ENCODE measurements at places on chromosomes 4 and X.
A peak's percentile ranks its signal among the peaks of the same experiment; 100 is the strongest.

DNA sequence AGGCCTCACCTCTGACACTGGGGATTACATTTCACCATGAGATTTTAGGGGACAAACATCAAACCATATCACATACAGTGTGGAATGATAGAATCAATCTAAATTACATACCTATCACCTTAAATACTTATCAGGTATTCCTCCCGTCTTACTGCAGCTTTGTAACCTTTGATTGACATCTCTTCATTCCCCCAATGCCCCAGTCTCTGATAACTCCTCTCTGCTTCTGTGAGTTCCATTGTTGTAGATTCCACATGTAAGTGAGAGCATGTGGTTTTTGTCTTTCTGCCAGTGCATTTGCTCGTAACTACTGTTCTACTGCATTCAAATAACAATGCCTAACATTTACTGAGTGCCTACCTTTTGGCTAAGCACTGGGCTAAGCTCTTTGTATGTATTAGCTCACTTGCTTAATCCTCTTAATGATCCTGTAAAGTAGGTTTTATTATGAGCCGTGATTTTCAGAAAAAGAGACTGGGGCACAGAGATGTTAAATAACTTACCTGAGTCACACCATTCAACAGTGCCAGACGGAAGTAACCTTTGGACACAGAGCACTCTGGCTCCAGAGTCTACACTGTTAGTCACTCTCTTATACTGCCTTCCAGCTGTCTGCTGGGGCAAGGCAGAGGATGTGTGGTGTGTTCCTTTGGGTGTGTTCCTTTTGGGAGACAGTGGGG, 63.7 kb upstream of the ESX1 start:
- DNase-seq: no peak

DNA sequence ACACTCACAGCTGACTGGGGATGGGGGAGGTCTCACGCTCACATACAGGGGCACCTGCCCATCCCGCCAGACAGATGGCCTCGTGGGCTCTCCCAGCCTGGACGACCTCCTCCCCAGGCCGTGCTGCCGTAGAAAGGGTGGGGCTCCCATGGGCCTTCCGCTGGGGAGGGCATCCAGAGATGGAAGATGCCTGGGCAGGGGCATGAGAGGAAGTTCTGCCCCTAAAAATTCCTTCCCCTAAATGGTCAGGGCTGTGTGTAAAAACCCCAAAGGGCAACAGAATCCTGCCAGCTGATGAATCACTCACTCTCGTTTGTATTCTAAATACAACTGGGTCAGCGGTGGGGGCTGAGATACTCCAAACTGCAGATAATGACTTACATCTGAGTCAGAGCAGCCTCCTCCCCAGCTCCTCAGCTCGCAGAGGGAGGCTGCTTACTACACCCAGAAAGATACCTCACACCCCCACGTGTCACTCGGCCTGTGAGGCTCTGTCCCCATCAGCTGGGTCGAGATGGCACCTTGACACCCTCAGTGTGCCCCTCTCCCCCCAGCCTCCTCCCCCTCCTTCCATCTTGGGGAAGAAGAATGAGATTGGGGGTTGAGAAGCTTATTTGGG, 10.1 kb downstream of the WDR1 start:
- DNase-seq: peak; percentile 90

GRCh38 chr4:128853741-128854140, 44.2 kb downstream of the JADE1 start:
- no peak for DNase-seq

GRCh38 chr4:98749206-98749605, 90.8 kb upstream of the TSPAN5 start:
- no peak for DNase-seq

GRCh38 chrX:107504006-107504405, 54.6 kb downstream of the FRMPD3 start:
- DNase-seq: no peak

DNA sequence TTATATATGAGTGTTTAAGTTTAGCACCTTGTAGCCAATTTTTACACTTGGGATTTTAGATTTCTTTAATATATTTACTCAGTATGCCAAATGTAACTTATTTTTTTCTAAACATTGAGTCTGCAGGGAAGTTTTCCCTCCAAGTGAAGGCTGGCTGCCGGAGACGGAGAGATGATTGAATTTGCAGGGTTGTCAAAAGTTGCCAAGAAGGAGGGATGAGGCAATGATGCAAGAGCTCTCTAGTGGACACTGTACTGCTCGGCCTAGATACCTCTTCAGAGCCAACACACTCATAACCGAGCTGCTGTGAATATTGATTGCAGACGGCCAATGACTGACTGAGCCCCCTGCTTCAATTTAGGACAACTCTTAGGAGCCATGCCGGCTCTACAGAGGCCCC, 318.6 kb upstream of the CASK start:
- no peak for DNase-seq

GRCh38 chr4:112214390-112215264, 17.0 kb upstream of the AP1AR start:
- no peak for DNase-seq

DNA sequence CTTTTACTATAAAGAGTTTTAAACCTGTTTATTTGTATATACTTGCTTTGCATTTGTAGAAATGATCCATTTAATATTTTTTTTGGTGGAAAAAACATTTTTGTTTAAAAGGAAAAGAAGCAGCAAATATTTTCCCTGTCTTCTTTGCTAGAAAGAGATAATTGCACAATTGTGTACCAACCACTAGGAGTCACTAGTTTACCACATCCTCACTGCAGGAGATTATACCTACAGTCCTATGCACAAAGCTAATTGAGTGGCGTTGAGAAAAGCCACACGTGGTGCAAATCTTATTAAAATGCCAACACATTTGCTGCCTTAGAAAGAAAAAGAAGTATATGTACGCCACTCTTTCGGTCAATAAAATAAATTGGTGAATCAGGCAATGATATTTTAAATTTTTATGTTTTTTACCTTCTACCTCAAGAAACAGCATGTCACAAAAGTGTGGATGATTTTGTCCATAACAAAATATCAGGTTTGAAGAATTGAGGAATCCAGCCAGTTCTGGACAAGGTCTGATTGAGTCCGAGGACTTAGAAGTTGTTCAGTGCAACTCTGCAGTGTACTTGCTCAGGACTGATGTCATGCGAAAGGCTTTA, 102.9 kb downstream of the GRXCR1 start:
- DNase-seq: peak; percentile 29

DNA sequence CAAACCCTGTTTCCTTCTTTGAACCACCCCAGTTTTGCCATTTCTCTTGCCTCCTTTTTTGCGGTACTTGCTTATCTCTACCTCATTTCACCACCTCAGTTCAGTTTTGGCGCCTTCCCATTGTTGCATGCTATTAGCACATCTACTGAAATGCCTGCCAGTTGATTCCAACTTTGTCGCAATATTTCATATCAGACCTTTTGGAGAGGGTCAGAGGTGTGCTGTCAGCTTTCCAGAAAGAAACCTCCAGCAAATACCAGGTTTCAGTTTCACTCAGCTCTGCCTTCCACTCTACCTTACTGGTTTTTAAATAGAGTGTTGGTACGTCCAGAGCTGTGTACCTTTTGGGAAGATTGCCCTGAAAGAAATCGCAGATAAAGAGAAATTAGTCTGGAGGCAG, 91.9 kb upstream of the CPEB2 start:
- DNase-seq: no peak

DNA sequence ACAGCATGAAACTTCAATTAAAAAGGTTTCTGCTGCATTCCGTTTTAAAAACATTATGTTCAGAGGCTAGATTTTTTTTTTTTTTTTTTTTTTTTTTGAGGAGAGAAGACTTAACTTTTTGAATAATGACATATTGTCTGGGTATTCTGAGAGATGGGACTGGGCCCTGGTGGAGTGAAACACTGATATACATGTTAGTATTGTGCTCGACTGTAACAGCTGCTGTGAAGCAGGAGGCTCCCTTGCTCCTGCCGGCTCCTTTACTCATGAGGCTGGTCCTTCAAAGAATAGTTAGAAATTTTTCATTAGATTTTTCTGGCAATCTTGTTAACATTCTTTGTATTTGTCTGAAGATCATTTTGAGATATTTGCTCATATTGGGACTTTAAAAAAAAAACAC, 73.3 kb downstream of the TMEM131L start:
- DNase-seq: no peak

- no peak for DNase-seq
These were observed 208.6 kb upstream of the TECRL start for GRCh38 chr4:64617800-64618199.

DNA sequence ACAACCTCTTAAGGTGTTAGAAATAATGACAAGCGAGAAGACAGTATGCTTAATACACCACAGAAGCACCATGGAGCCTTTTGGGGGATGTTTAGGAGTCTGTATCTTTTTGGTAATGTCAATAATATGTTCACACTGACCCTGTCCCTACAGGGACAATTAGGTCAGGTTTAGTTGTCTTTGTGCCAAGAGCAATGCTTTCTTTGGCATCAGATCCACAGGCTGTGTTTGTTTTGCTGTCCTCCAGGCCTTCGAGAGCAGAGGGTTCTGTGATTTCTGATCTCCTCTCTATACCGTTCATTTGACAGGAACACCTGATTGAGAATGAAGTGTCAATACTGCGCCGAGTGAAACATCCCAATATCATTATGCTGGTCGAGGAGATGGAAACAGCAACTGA, 153.8 kb downstream of the DCLK2 start:
- no peak for DNase-seq

DNA sequence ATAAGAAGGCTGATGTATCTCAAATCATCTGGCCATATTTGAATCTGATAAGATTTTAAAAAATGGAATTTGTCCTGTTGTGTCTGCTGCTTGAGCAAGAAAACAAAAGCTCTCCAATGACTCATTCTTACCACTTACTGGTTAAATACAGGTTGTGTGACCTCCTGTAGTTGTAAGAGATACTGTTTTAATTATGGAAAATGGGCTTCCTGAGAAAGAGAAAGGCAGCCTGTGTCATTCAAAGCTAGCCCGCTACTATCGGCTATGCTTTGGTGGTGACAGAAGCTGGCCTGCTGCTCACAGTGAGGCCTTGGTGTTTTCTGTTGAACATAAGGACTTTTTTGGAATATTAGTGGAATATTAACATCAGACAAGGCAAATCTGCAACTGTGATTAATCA, 1722.1 kb upstream of the PCDH10 start:
- DNase-seq: no peak

- no peak for DNase-seq
These were observed 193.8 kb upstream of the RBPJ start for GRCh38 chr4:26126994-26127393.

DNA sequence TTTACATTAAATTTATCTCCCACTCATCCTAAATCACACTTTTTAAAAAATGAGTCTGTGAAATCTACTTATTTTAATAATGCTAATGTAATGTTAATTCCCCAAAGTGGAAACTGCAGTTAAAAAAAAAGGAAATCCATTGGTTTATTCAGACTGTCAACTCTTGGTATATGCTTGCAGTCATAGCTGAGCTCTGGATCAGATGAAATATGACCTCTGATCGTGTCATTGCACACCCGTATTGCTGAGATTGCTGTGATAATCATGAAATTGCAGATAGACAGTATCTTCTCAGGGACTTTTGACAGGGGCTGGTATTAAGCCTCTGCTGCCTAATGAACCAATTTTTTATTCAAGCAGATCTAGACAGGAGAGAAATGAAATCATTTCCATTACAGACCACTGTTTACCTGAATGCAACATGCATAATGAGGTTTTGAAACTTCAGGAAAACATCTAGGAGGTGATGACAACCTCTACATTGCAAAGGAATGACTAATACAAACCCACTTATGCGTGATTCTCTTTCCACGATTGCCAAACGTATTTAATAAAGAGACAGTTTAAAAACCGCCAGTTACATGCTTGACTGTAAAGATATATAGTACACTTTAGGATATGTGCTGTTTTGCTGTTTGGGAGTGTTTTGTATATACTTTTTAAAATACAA, 138.3 kb upstream of the PUDP start:
- no peak for DNase-seq

- peak; percentile 37 for DNase-seq
These were observed 45.7 kb upstream of the INTU start for GRCh38 chr4:127586922-127587571.

DNA sequence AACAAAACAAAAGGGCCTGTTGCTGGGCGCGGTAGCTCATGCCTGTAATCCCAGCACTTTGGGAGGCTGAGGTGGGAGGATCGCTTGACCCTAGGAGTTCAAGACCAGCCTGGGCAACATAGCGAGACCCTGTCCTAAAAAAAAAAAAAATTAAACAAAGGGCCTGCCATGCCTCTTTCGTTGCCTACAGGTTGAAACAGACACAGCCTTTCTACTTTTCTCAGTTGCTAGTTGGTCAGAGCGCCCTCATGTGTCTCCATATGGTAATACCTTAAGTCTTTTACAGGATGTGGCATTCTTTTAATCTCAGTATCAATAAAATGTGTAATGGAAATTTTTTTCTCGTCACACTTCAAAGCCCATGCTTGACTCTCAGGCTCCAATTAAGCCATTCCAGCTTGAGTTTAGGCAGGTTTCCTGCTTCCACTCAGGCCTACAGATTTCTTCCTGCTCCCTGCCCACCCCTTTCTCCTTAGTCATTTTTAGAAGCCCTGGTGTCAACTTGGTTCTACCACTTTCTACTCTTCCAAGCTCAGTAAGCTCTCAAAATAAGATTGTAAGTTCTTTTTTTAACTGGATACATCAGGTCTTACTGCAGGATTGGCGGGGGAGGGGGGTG, 4.6 kb upstream of the SOWAHD start:
- DNase-seq: peak; percentile 79

DNA sequence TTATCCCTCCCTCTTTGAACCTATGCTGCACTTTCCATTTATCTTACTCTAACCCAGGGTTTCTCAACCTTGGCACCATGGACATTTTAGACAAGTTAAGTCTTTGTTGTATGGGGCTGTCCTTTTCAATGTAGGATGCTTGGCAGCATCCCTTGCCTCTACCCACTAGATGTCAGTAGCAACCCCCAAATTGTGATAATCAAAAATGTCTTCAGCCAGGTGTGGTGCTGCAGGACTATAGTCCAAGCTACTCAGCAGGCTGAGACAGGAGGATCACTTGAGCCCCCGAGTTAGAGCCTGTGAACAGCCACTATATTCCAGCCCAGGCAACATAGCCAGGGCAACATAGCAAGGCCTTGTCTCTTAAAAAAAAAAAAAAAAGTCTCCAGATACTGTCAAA, 7.0 kb downstream of the LRCH2 start:
- DNase-seq: peak; percentile 16

DNA sequence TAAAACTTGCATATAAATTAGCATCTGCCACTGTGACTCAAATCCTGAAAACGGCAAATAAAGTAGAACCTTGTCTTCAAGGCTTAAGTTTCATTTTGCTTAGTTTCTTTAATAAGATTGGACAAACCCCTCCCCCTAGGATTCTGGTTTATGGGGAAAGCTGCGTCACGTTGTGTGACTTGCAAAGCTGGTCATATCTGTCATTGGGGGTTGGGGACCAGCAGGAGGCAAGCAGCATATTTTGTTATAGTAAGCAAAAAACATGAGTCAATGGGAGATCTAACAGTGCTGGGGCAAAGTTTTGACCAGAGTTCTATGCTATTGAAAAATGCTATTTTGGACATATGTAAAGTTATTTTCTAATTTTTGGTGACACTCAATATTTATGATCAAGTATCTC, 407.3 kb downstream of the PCDH18 start:
- DNase-seq: no peak

DNA sequence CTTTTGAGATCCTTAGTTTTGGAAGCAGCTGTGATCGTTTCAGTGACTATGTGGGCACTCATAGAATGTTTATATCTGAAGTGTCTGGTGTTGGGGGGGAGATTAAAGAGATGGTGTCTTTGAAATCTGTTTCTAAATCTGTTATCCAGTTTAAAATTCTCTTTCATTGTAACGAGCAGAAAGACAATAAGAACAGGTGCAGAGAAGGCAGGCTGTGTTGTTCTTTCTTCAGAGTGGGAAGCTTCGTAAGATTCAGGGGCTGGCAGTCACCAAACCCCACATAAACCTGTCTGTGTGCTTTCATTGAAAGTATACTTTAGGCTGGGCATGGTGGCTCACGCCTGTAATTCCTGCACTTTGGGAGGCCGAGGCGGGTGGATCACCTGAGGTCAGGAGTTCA, 16.3 kb upstream of the DHRSX start:
- no peak for DNase-seq
